ENCODE measurements at places on chromosomes 5 and 9.

DNA sequence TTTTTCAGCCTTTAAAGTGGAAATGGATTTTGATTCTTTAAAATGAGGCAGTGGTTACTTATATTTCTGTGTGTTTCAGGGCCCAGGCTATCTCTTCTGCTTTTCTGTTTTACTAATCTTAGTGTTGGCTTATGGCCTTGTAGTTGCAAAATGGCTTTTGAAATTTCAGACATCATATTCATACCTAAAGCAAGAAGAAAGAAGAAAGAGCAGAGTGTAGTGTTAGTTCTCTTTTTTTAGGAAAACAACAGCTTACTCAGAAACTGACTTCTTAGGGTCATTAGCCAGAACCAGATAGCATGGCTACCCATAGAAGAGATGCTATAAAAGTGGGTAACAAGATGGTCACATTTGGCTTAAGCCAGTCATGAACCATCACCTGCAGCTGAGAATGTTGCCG lies 20.9 kb downstream of the ZBED3 start:
- no peak for DNase-seq

GRCh38 chr5:98556712-98557111 lies 216.8 kb upstream of the RGMB start:
- no peak for DNase-seq

- DNase-seq = no peak
Observed at GRCh38 chr5:89086390-89087086, 203.6 kb upstream of the MEF2C start.

DNA sequence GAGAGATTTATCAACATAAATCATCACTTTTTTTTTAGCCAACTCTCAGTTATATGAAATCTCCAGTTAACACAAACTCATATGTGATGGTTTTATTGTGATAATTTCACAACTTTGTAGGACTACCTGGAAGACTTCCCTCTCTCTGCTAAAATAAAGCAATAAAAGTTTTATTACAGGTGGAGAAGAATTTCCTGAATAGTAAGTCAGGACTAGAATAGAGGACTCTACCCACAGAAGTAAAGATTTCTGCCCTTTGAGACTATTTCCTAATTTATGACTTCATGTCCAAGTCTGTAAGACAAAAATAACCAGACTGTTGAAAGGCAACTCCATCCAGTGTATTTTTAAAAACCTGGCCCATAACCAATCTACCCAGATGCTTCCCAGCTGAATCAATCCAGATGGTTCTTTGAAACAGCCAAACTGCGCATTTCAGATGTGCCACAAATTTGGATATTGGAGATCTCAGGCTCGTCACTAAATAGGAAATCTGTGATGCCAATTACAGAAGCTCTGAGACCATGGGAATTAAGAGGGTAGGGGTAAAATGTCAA lies 234.0 kb upstream of the NMUR2 start:
- DNase-seq = no peak

GRCh38 chr9:85743275-85744128 lies 1.7 kb upstream of the AGTPBP1 start:
- DNase-seq = no peak

- DNase-seq = peak; percentile 65
Observed at GRCh38 chr5:36875790-36876298, 725 bp upstream of the NIPBL start.

DNA sequence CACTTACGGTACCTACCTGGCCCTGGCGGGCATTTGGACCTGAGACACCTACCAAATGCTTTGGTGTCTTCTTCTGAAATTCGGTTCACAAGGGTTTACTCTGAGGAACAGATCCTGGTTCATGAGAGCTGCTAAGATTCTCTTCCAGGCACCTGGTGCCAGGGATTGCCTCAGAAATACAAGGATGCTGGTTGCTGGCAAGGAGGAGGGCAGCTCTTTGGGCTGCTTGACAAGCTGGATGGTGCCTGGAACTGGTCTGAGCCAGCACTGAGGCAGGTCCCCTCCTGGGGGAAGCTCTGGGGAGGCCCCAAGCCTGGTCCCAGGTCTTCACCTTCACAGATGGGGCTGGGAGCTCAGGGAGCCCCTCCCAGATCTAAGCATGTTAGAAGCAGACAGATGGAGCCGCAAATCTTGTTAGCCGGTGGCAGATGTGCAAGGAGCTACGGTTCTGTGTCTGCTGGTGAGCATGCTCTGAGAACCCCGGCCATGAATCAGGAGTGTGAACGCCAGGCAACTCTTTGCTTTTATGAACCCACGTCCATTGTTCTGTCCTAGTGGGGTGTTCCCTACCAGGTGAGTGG lies 16.3 kb downstream of the FABP6 start:
- no peak for DNase-seq

DNA sequence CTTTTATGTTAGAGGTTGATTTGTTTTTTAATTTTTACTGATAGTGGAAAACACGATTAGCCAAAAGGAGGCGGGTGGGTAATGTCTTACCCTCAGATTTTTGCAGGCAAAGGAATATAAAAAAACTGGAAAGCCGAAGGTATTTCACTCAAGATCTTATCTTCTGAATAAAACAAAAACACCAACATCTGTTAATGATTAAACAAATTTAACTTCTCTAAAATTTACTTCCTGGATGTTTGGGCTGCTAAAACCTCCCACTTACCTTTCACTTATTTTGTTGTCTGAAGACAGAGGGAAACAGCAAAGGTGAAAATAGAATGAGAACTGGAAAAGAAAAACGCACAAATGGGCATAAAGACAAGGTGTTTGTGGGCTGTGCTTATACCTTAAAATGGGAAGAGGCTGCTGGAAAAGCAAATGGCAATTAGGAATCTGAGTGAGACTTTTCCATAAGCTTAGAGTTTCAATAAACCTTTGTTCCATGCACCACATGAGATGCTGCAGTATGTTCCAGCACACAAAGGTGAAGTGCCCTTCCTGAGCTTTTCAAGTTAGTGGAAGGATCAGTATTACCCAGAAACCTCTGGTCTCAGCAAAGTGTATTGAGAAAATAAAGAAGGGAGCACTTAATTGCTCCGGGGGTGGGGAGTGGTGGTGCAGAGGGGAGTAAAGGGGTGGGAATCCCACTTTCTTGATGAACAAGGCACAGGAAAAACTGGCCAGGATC lies 298.3 kb downstream of the BNC2 start:
- DNase-seq = no peak

GRCh38 chr9:10260501-10260900 lies 352.3 kb downstream of the PTPRD start:
- DNase-seq = no peak

DNA sequence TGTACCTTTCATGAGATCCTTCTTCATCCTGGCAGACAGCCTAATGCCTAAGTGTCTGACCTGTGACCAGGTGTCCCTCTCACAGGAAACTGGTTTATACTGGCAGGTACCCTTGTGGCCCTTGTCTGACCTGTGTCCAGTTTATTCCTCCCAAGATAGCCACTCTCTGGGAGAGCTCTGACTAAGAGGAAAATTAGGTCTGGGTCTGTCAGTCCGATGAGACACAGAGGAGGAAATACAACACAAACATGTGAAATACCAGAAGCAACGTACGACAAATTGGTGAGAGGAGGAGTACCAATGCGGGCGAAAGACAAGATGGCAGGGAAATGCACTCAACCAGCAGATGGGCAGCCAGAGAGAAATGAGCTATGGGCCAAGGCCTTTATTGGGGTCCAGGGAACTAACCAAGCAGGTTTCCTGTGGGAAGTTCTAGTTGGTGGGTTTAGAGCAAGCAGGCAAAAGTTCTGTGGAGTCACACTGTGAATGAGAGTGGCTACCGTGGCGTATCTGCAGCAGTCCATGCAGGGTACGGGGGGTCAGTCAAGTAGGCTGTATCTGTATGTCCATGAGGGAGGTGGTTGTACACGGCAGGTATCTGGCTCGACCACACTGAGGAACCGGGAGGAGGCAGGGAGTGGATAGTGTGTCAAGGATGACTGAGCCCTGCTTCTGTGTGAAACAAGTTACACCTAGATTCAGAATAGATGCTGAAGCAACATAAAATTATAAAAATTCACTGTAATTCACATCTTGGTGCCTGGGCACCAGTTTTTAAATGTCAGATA lies 109.0 kb downstream of the MLLT3 start:
- DNase-seq = no peak

- DNase-seq = no peak
Observed at GRCh38 chr5:2753452-2754420, 2.3 kb upstream of the IRX2 start.

- no peak for DNase-seq
Observed at GRCh38 chr9:125412166-125412565, 150.5 kb downstream of the GAPVD1 start.

- no peak for DNase-seq
Observed at GRCh38 chr9:16207161-16207560, 654.3 kb downstream of the CCDC171 start.

GRCh38 chr5:168513861-168514428 lies 15.2 kb upstream of the FBLL1 start:
- DNase-seq = no peak

- DNase-seq = no peak
Observed at GRCh38 chr9:117543089-117543488, 128.2 kb upstream of the ASTN2 start.

- no peak for DNase-seq
Observed at GRCh38 chr9:77708064-77708815, 60.1 kb upstream of the GNA14 start.
